ENCODE measurements at places on chromosomes 4 and X.

DNA sequence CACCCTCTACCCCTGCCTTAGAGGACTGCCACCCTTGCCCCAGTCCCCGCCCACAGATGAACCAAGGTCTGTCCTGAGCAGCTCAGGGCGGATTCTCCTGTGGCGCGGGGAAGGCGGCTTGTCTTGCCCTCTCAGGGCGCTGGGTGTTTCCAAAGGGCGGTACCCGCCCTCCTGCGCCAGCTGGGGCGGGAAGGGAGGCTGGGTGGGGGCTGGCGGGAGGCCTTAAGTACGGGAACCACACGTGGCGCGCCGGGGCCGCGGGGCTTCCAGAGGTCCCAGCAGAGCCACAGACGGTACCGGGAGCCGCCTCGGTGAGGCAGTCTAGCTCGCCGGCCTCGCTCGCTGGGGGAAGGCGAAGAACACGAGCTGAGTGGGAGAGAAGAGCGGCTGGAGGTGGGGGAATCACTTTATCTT, 361.1 kb downstream of the MID1IP1 start:
- DNase-seq, result no peak

GRCh38 chr4:1241936-1242505, 6.9 kb downstream of the CTBP1 start:
- DNase-seq, result no peak

GRCh38 chr4:1939664-1940509, 68.7 kb downstream of the NSD2 start:
- DNase-seq, result peak; percentile 72

- DNase-seq, result no peak
These were observed 137.9 kb upstream of the MAMLD1 start for GRCh38 chrX:150225266-150225665.

GRCh38 chr4:189204616-189205015, 736.1 kb upstream of the FRG1 start:
- no peak for DNase-seq

DNA sequence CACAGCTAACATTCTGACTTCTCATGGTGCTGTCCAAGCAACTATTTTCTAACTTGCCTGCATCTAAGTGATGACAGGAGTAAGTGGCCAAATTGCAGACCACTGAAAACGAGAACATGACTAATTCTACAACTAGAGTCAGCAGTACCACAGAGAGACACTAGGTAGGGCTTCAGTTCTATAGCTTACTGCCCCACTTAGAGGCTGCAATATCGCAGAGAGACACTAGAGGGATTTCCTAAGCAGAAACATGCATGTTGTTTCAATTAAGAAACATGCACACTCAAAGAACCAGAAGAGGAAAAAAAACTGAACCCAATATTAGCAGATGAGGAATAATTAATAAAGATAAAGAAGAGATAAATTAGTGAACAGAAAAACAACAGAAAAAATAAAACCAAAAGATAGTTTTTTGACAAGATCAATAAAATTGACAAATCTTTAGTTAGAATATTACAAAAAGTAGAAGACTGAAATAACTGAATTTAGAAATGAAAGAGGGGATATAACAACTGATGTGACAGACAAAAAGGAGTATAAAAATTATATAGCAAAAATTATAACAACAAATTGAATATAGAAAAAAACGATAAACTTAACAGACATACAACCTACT, 100.8 kb downstream of the SPIN4 start:
- peak; percentile 9 for DNase-seq

- no peak for DNase-seq
These were observed 1.3 kb downstream of the SH3TC1 start for GRCh38 chr4:8200302-8200975.

DNA sequence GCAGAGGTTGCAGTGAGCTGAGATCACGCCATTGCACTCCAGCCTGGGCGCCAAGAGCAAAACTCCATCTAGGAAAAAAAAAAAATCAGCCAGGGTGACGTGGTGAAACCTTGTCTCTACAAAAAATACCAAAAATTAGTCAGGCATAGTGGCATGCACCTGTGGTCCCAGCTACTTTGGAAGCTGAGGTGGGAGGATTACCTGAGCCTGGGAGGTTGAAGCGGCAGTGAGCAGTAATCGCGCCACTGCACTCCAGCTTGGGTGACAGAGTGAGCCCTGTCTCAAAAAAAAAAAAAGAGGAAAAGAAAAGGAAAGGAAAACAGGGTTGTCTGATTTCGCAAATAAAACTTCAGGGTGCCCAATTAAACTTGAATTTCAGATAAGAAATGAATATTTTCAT, 106.1 kb downstream of the RBM47 start:
- no peak for DNase-seq

DNA sequence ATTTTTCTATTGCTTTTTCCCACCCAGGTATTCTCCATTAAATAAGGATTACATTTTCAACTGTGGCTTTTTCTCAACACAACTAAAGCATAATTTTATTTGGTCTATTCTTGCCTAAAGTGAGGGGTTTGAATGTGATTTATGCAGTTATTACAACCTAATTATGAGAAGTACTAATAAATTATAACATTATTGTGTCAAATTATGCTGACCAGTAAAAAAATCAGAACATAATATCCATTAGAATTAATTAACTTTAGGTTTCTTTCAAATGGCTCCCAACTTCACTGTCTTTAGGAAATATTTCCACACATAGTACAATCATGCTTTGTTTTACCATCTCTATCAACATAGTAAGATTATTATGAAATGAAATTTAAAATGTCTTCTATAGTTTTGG, 1293.9 kb downstream of the FSTL5 start:
- DNase-seq, result no peak

- DNase-seq, result no peak
These were observed 228.5 kb downstream of the DCLK2 start for GRCh38 chr4:150306719-150307118.

DNA sequence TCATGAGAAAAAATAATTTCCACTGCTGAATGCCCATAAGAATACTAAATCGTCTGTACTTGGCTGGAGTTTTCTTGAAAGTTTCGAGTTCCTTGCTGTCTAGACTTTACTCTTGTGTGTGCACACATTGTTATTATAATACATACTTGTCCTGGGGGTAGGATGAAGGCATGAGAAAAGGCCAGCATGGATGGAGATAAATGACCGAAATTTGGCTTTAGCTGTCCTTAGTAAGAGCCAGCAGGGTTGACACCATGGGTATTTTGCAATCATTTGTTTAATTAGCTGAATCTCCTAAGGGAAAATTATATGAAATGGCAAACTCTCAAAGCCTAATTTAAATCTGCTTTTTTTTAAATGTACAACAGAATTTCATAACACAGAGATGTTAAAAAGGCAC, 641.6 kb downstream of the ADGRL3 start:
- no peak for DNase-seq

DNA sequence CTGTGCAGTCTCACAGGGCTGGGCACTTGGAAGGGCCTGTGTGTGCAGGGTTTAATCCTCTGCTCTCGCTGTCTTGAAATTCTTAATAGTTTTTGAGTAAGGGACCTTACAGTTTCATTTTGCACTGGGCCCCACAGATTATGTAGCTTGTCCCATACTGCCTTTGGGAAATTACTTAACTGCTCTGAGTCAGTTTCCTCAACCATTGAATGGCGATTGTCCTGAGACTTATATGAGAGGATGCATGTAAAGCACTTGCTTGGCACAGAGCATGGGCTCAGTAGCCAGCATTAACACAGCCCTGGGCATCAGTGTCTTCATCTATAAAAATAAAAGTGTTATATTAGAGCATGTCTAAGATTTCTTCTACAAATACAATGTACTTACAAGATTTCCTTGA, 55.8 kb downstream of the CLCN5 start:
- no peak for DNase-seq

DNA sequence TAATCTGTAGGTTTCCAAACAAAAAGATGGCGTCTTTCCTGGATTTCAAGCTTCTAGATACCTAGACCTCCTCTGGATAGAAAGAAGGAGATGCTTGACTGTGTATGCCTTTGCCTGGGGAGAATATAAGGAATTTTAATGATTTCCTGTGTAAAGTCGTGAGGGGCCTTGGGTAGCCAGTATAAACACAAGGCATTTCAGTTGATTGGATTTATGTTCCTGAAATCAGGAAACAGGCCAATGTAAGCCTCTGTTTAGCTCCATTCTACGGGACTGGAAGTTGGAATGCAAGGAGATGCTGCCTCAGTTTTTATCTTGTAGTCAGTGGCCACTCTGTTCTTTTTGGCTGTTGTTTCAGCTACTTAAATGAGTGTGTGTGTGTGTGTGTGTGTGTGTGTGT, 137.2 kb downstream of the GUCY2F start:
- no peak for DNase-seq

- DNase-seq, result no peak
These were observed 184.7 kb downstream of the ARHGAP6 start for GRCh38 chrX:11481035-11481434.

- no peak for DNase-seq
These were observed 129.6 kb upstream of the QRFPR start for GRCh38 chr4:121510341-121510874.

DNA sequence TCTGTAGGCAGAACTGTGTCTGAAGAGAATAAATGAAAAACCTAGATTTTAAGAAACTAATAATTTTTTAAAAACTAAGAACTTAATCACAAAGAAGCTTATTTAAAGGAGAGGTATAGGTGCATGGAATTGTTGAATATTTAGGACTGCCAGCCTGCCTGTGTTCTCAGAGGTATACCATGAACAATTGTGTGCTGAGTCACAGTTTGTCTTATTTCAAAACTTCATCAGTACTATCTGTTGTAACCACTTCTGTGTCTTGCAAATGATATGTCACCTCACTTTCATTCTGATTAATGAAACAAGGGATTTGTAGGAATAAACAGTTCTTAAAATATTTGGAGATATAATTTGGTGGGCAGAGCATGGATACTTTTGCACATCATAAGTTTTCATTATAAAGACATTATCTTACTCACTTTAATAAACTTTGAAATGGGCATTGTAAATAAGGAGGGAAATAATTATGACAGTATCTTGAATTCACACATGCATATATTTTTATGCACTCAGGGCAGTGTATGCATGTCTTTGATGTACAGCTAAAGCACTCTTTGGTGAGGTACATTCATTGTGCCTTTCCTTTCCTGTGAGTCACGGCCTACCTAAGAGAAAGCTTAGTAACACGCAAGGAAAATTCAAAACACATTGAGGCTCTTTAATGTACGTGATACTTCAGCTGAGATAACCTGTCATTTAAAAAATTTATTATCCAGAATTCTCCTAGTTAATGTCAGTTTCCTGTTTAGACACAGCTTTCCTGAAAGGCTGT, 31.7 kb downstream of the STOX2 start:
- no peak for DNase-seq

GRCh38 chr4:73187325-73187724, 71.3 kb downstream of the ANKRD17 start:
- DNase-seq, result no peak

- DNase-seq, result no peak
These were observed 39.8 kb downstream of the GRIA3 start for GRCh38 chrX:123223859-123224258.

GRCh38 chr4:71338846-71339593, at the start of gene SLC4A4:
Gene SLC4A4 (plus strand): TSS chr4:71339020.
- peak; percentile 35 for DNase-seq

DNA sequence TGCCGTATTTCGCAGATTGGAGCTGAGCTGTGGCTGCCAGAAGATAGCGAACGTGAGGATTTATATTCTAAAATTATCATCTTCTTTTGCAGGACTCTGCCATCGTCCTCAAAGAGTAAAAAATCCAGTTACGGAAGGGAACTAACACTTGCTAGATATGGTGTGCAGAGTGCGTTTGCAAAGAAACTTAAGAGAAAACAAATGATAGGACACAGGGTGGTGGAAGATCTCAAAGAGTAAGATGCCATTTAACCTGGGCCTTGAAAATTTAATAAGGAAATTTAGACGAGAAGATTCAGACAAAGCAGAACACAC, 566 bp downstream of the LARP7 start:
- no peak for DNase-seq

GRCh38 chrX:124348885-124349453, 2.6 kb downstream of the SH2D1A start:
- DNase-seq, result no peak

GRCh38 chrX:35276115-35276514, 333.5 kb downstream of the FAM47B start:
- no peak for DNase-seq

- DNase-seq, result no peak
These were observed 37.7 kb downstream of the PDHA2 start for GRCh38 chr4:95877636-95878035.

DNA sequence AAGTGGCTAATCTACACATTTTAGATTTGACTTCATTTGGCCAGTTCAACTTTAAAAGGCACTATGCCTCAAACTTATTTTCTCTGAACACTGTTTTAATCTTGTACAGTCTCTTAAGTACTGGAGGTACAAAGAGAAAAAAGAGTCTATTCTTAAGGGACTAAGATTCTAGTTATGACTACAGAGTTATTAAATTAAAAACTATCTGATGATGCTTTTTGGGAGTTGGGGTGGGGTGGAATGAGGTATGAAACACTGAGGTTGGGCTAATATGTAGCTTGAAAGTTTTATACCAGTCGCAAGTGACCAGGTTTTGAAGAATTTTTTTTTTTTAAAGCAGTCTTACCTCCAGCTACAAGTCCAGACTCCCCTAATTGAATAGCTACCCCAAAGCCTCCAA, 17.7 kb upstream of the GPR34 start:
- DNase-seq, result no peak

DNA sequence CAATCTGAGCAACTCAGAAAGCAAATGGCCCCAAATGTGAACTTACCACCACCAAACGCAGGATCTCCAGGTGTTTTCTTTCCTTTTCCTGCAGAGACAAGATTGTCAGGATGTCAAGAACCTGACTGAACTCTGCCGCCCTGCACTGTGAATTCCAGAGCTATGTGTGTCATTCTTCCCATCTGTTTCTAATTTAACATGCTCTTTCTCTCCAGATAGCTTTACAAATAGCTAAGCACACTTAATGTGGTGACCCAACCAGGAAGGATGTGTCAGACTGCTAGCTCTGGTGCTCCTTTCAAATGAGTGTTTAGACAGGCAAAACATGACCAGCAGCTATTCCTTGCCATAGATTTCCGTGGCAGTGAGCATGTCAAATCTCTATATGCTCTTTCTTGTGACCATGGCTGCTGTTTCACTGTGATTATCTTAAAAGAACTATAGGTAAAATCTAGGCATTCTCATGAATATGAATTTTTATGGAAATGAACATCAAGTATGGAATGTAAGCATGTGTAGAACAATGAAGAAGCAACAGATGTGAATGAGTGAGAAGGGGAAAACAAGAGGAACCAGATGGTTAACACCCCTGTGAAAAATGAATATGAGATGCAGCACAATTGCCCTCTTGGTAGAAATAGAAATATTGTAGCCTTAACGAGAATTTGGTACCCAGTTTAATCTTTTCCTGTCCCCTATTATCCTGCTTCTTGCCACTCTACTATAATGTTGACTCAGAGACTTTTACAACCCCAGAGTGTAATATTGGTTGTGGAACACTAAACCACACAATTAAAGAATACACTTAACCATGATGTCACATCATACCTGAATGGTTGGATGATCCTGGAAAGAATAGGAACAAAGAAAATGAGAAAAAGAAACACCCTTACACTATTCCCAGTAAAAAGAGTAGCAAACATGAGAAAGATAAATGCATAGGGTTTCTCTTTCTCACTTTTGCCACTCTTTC, 247.8 kb upstream of the DKK2 start:
- peak; percentile 87 for DNase-seq
